ENCODE measurements at places on chromosomes 6 and 20.

- DNase-seq: no peak
Observed at GRCh38 chr6:149429427-149430360, 29.6 kb downstream of the SUMO4 start.

DNA sequence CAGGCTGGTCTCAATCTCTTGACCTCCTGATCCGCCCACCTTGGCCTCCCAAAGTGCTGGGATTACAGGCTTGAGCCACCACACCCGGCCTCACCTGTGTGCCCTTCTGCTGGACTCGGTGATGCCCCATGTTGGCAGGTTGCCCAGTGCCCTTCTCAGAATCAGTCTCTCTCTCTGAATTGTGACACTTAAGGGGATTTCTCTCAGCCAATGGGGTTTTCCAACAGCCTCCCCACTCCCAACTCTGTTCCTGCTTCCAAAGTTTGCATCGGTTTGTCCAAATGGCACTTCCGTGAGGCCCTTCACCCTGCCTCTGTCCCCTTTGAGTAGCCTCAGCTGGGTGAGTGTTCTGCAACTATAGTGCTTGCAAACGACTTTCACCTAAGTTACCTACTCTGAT lies 3.1 kb upstream of the MRPS10 start:
- no peak for DNase-seq

GRCh38 chr20:3177746-3178485 lies 4.6 kb upstream of the LZTS3 start:
- peak; percentile 4 for DNase-seq

DNA sequence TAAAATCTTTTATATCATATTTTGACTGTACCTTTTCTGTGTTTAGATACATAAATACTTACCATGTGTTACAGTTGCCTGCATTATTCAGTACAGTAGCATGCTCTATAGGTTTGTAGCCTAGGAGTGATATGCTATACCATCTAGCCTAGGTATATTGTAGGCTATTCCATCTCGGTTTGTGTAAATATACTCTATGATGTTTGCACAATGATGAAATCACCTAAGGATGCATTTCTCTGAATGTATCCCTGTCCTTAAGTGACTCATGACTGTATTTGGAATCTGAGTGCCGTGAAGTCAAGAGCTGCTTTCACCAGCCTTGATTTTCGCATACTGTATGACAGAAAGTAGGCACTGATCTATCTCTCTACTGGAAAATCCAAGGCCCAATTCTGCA lies 129.9 kb downstream of the UTRN start:
- DNase-seq: no peak

DNA sequence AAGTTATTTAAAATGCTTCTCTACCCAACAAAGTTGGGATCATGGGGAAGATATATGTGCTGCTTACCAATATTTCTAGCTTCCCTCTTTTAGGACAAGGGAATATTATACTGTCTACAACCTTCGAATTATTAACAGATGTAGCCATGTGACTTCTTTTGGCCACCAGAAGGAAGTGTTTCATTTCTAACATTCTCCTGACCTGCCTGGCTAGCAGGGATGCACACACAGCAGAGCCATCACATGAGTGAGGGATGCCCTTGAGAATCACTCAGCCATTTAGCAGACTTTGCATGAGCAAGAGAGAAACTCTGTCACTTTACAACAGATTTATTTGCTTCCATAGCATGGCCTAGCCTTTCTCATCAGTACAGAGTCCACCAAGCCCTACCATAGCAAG lies 230.7 kb upstream of the MARCKS start:
- no peak for DNase-seq

GRCh38 chr20:47872341-47872740 lies 87.1 kb upstream of the SULF2 start:
- DNase-seq: no peak

GRCh38 chr20:25525867-25526266 lies 59.5 kb downstream of the NINL start:
- DNase-seq: no peak

DNA sequence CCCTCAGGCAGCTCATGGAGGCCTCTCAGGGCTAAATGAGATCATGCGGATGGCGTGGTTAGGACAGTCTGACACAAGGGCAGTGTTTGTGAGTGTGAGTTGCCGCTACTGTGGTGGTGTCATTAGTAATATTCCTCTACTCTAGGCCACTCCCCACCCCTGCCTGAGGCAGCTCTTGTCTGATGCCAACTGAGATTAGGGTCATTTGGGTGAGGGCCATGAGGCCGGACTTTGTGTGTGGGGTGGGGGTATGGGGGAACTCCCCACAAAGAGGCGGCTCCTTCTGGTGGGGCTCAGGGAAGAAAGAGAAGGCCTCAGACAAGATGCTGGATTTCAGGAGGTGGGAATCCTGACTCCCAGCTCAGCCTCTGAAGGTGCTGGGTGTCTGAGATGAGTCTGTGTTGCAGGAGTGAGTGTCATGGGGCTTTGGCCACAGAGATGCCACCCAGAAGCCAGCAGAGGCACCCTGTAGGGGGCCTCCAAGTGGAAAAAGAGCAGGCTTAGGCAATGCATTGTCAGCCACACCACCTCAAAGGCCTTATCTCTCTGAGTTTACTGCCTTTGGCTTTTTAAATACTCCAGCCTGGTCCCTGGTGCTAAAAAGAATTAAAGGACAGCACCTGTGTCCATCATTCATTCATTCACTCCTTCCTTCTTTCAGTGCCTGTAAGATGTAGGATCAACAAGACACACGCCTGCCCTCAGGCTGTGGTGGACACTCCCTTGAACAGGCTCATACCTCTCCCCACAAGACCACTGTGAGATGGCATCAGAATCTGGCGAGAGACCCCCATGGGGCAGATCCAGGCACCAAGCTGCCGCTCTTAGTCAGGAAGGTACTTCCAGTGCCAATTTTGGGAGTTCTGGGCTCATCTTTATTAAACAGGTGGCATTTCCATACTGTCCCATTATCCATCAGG lies 175.2 kb downstream of the MRPL14 start:
- no peak for DNase-seq

GRCh38 chr6:142420802-142421201 lies 119.0 kb downstream of the ADGRG6 start:
- DNase-seq: no peak

DNA sequence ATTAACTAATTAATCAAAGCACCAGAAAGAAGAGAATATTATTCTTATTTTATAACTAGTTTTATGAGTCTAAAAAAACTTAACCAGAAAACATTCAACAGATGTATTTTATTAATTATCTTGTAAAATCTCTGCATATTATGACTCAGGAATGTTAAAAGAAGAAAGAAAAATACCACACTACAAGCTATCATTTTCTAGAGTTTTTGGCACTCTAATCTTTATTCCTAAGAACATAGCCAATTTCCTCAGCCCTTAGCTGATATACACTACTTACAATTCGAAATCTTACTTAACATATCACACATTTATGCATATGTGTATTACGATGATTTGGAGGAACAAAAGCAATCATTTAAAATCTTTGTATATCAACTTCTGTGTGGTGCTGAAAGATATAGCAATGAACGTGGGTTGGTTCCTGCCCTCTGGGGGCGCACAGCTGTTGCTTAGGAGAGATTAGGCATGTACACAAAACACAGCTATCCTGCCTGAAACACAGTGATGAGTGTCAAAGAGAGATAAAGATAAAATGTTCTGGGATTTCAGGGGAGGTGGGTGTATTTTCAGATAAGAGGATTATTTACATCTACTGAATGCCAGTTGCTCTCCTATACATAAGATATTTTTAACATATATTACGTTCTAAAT lies 404.5 kb downstream of the SYNE1 start:
- DNase-seq: no peak

DNA sequence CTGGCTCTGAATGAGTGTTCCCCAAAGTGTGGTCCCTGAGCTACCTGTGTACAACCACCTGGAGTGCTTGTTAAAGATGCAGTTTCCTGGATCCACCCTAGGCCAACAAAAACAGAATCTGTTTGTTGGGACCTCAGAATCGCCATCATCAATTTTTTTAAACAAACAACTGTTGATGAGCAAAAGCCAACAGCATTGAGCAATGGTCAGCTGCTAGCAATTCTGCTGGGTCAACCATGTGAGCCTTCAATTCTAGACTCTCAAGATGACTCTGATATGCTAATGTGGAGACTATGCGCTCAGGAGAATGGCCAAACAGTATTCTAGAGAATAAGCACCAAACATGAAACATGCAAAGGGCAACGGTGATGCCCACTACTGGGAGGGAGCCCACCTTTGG lies 64.4 kb upstream of the IYD start:
- no peak for DNase-seq

GRCh38 chr20:10478205-10478604 lies 43.1 kb downstream of the SLX4IP start:
- DNase-seq: no peak

DNA sequence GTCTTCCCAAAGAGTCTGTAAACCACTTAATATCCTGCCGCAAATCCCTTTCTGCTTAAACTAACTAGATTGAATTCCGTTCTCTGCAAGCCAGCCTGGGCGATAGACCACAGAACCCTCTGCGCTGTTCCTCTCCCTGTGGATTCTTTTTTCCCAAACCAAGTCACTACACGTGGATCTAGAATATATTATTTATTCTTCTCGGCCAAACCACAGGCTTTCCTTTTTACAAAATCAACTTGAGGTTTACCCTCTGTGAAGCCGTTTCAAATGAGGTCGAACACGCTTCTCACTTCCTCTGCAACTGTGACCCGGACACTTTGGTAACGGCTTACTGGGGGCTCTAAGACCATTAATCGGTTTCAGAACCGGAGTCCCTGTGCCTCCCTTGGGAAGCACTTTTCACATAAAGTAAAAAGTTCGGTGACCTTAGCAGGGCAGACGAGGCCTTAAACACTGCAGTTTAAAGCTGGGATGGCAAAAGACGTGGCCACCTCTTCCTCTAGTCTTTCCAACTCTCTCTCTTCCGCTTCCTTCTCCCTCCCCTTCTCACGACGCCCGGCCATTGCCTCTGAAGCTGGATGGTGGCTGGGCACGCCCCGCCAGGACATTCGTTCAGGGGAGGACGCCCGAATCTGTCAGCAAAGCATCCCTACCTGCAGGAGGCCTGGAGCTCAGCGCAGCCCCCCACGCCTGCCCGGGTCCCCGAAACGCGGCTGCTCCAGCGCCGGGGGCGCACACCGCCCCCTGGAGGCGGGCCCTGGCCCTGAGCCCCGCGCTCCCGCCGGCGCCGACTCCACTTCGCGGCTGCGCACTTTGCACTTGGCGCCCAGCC lies 55.0 kb upstream of the FOXC1 start:
- peak; percentile 77 for DNase-seq

Data from dorsolateral prefrontal cortex (tissue), 122 donors.